CD4-positive, alpha-beta T cell treated with Interferon gamma for 1 hour (primary cell): ENCODE measurements at places on chromosomes 4 and X.

- DNase-seq: no peak
These were observed 146.2 kb downstream of the SPATA18 start for GRCh38 chr4:52197306-52197705.

- no peak for DNase-seq
These were observed 451 bp downstream of the LPAR4 start for GRCh38 chrX:78747971-78748370.

- DNase-seq: no peak
These were observed 171.7 kb downstream of the SHROOM3 start for GRCh38 chr4:76606645-76607265.

DNA sequence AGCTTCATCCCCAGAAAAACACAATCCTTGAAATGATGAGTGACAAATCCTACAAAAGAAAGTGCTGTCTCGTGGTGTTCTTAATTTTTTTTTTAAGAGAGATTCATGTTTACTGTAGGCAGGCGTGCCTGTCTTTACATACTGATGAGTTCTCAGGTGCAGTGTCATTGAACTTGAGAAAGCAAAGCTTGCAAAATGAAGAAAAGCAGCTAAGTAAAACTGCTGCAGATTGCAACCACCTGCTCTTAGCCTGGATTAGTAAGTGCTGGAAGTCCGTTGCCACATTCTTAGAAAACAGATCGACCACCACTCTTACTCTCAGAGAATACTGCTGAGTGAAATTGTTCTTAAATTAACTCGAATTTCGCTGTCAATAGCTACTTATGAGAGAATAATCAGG lies 854.6 kb downstream of the TRIML1 start:
- DNase-seq: no peak

DNA sequence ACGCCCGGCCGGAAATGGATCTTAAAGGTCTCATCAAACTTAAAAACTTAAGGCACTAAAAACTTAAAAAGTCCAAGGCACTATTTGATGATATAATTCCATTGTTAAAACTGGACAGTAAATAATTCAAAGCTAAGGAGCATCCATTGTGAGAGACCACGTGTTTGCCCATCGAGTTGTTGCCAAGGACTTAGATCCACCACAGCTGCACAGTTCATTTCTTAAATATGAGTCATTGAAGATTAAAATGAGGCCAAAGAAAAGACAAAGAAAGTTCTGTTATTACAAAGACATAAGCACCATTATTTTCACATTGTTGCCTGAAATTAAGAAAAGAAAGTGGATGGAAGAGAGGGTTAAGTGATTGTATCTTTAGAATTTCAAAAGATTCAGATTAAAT lies 411.5 kb upstream of the FTHL17 start:
- no peak for DNase-seq
